Activated naive CD8-positive, alpha-beta T cell treated with anti-CD3 and anti-CD28 coated beads, Interleukin-2, amount 50 U/mL, for 16 hours (primary cell): ENCODE measurements at places on chromosomes 7 and 10.

- DNase-seq = no peak
Measured at GRCh38 chr10:90136731-90137316, 435.4 kb downstream of the KIF20B start.

- peak; percentile 61 for DNase-seq
Measured at GRCh38 chr10:104328896-104329710, 9.2 kb downstream of the ITPRIP start.

DNA sequence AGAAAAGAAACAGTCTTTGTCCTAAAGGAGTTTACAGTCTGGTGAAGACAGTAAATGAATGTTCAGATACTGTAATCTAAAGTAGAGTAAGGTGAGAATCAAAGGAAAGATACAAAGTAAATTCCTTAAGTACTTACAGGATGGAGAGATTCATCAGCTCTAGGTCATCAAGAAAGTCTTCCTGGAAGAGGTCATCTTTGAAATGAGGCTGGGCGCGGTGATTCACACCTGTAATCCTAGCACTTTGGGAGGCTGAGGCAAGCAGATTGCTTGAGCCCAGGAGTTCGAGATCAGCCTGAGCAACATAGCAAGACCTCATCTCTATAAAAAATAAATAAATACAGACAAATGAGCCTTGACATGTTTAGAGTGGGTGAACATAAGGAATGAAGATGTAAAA, 18.3 kb downstream of the FHIP2A start:
- DNase-seq = no peak

DNA sequence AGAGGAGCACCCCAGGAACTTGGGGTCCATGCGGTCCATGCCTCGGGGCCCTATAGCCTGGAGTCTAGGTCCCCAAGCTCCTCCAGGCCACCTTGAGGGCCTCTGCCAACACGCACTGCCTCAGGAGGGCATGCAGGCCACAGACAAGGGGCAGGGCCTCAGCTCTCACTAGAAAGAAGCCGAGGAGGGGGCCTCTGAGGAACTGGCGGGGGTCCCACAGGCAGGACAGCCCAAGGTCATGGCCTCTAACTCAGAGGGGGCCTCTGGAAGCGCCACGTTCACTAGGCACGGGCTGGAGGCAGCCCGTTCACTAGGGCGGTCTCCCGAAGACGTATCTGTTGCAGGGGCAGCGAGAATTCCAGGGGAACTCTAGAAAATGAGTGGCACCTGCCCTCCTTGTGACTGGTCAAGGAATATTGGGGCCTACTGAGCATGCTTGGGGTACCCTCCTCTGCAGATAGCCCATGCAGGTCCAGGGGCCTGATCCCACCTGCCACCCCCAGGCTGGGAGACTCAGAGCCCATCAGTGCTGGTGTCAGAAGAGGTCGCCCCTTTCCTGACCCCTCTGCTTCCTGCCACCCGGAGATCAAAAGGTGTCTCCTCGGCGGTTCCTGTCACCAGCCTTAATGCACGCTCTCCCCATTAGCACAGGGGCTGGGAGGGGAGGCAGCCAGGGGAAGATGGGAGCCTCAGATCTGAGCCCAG, 86.7 kb upstream of the RET start:
- no peak for DNase-seq

GRCh38 chr7:127819975-127820731, 168.2 kb downstream of the SND1 start:
- no peak for DNase-seq

DNA sequence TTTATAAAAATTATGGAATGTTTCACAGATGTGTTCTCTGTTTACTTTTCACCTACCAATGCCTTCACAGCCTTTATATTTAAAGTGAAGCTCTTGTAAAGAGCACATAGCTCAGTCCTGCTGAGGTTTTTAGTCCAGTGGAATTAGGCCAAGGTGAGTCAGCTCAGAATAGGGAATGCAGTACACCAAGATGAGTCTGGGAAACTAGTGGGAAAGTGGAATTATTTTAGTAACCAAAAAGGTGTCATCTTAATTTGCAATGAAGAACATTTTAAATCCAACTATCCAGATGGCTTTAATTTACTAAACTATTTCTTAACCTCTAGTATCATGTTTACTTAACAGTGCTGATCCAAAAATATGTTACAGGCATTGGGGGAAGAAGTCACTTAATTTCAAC, 236.3 kb upstream of the CTBP2 start:
- no peak for DNase-seq

- no peak for DNase-seq
Measured at GRCh38 chr10:43059828-43060227, 17.0 kb upstream of the RET start.

- no peak for DNase-seq
Measured at GRCh38 chr10:59372543-59372942, 10.2 kb upstream of the FAM13C start.

GRCh38 chr10:126394948-126395347, 6.7 kb upstream of the ADAM12 start:
- DNase-seq = no peak

DNA sequence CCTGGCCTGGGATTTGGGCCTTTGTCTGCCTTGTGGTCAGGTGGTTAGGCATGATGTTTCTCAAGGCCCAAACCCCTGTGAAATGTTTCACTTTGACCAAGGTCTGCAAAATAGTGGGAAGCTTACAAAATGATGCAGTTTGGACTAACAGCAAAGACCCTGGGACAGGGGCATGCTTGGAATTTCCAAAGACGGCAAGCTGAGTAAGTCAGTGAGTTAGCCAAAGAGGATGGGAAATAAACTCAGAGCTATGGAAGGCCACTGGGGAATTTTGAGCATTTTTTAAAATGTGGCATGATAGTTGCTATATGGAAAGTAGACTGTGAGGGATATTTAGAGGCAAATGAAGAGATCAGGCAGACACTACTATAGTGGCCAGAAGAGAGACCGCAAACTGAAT, 31.6 kb upstream of the PPP1R3C start:
- no peak for DNase-seq
